CD4-positive, alpha-beta T cell (primary cell): ENCODE measurements at places on chromosomes 4 and X. TPM values are rescaled to one million over a fixed set of nuclear protein-coding genes. Genes with fewer than 3 reads are reported as not detected.

RAI2 gene
- 2.0 TPM for total RNA-seq

YIPF7 gene
- total RNA-seq: not detected

OTOP1 gene
- total RNA-seq: not detected

SLC26A1 gene
- total RNA-seq: not detected

STARD8 gene
- total RNA-seq: 0.22 TPM

SSX4B gene
- total RNA-seq: not detected

DNA sequence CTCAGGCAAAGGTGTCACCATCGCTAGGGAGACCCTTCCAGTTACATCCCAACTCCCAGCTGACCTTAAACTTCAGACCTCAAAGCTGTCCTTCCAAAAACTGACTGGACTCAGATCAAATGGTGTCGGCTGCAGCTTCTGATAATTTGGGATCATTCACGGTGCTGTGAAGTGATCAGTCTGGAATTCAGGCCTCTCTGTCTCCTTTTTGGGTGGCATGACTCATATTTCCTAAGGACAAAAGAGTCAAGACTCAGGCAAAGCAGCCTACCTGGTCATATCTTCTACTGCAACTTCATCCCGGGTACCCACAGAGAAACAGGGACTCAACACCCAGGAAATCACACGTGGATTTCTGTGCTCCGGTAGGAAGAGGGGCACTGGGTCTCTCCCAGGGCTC, 87.6 kb downstream of the SORCS2 start:
- DNase-seq: no peak

DNA sequence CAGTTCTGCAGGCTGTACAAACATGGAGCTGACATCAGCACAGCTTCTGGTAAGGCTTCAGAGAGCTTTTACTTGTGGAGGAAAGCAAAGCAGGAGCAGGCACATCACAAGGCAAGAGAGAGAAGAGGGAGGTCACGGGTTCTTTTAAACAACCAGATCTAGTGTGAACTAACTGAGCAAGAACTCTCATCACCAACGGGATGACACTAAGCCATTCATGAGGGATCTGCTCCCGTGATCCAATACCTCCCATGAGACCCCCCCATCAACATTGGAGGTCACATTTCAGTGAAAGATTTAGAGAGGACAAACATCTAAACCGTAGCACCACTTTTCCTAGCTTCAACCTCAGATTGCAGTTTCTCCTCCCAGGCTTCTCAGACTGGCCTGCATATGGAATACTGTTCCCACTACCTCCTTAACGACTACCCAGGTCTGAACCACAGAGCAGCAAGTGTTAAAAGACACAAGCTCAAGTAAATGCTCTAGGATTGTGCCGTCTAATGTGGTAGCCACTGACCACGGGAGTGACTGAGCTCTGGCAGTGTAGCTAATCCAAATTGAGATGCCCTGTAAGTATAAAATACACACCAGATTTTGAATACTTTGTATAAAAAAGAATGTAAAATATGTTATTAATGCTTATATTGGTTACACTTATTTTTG, 192.7 kb downstream of the PTTG2 start:
- DNase-seq: no peak

DNA sequence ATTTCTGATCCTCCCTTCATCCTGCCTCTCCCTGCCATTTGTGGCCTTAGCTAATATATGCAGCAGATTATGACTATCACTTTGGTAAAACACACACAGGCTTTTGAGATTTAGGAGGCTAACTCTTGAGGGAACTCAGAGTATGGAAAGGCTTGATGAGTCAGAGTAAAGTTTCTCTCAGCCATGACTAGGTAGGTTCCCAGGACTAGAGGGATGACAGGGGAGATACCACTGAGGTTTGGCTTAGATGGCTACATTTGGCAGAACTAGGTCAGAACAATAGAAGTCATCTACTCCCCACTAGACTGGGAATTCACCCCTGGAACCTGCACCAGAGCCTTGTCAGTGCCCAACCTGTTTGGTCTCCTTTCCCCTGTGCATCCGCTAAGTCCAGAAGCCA, 585.7 kb downstream of the TLL1 start:
- DNase-seq: no peak

GRCh38 chrX:153999359-154000037, 20.2 kb downstream of the IRAK1 start:
- DNase-seq: no peak

DNA sequence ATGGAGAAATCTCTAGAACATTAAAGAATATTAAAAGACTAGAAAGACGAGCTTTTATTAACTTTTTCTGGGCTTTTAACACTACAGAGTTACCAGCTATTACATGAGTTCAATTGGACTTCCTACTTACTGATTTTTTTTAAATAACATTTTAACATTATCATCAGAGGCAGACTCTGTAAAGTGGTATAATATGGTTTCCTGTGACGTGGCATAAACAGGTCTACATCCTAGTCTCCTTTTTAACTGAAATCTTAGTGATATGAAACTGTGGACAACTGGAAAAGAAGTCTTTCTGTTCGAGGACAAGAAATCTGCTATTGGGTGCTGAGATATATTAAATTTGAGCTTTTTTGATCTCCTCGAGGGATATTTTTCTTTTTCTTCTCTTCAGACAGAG, 48.7 kb upstream of the ABCG2 start:
- DNase-seq: no peak

GRCh38 chrX:42484233-42484632, 293.7 kb downstream of the PPP1R2C start:
- no peak for DNase-seq
